ENCODE measurements at places on chromosomes 6 and 20.

- no peak for DNase-seq
Observed at GRCh38 chr6:140541288-140541687, 1166.8 kb upstream of the CITED2 start.

GRCh38 chr6:155165029-155165710 is 98.6 kb upstream of the CLDN20 start:
- DNase-seq = no peak

- no peak for DNase-seq
Observed at GRCh38 chr6:35202066-35202546, 11.7 kb upstream of the SCUBE3 start.

DNA sequence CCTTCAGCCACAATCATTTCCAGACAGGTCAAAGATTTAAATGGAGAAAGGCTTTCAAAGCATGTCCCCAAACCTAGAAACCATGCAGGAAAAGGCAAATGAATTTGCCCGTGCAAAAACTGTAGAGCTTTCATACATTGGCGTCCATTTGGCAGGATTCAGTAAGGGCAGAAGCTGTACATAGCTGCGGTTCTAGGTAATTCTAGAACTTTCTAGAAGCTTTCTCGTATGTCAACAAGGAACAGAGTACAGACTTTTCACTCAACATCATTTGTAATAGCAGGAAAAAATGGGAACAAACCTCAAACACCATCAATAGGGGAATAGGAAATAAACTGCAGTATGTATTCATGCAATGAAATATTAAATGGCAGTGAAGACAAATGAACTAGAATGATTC is 11.1 kb upstream of the MAPK13 start:
- DNase-seq = no peak

- no peak for DNase-seq
Observed at GRCh38 chr6:2482773-2483172, 237.4 kb upstream of the GMDS start.

GRCh38 chr6:138331984-138332383 is 45.7 kb upstream of the SMIM28 start:
- no peak for DNase-seq

GRCh38 chr20:51542033-51542570 is 417 bp downstream of the NFATC2 start:
- DNase-seq = no peak

All from NCI-H1930 (cell line).